ENCODE measurements at places on chromosomes 6 and 20.

DNA sequence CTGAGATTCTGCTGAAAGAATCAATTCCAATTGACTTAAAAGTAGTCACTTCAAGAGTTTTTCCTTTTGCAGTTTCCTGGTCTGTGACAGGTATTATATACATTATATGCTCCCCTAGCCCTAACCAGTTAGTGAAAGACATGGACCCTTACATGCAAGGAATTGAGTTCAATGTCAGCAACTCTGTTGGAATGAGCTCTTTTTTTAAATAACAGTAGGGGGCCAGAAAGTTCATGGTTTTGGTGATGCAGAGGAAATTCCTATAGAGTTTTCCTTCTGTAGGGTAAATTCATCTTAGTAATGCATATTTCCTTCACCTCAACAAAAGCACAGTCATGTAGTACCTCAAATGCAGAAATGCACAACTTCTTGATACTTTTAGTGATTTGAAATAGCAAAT, 172.2 kb downstream of the KIF6 start:
- no peak for DNase-seq

DNA sequence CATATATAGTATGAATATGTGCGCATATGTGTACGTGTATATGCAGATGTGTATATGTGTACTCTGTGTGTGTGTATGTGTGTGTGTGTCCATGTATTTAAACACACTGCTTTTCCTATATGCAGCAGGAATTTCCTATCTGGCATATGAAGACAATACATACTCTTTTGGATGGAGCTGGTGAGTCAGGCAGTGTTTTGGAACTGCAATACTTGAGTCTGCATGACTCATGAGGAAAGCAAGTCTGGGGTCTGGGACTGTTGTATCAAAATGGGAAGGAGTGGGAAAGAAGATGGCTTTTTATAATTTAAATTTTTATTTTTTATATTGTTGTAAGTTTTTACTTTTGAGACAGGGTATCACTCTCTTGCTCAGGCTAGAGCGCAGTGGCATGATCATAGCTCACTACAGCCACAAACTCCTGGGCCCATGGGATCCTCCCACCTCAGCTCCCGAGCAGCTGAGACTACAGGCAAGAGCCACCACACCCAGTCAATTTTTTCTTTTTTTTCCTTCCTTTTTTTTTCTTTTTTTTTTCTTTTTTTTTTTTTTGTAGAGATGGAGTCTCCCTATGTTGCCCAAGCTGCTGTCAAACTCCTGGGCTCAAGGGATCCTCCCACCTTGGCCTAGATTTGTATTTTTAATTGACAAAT, 72.2 kb downstream of the ATXN1 start:
- DNase-seq = no peak

- DNase-seq = no peak
Measured at GRCh38 chr6:170471491-170471890, 81.6 kb downstream of the PSMB1 start.

DNA sequence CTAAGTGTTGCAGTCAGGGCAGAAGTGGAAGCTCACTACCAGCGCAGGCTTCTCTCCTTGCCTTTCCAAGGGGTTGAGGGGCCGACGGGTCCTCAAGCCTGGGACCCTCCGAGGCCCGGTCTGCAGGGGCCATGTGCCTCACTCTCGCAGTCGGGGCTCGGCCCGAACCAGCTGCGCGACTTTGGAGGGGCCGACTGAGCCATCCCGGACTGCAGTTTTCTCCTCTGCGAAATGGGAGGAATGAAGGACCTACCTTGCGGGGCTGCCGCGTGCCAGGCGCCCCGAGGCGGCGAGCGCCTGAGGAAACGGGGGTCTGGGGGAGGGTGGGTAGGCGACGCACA, 5.6 kb downstream of the LZTS3 start:
- DNase-seq = no peak

DNA sequence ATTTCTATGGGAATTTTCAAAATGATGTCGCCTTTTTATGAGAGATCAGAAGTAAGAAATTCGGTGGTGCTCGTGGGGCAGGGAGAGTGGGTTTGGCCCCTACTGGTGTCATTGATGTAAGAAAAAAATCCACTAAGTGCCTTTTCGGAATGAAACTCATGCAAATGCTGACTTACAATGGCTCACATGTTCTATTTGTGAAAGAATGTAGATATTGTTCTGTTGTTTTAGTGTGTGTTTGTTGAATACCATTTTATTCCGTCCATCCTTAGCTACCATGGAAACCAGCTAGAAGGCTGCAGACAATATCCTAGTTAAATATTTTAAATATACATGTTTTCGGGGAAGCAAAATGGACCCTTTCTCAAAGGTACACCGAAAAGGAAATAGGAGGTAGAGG, 304.9 kb downstream of the TAF4 start:
- DNase-seq = no peak

GRCh38 chr6:155487371-155488130, 31.9 kb upstream of the NOX3 start:
- DNase-seq = no peak

Data from NCI-H446 (cell line).